T1000 (cell line): ENCODE measurements at places on chromosomes 2 and 18.

- no peak for DNase-seq
Measured at GRCh38 chr18:26702086-26702485, 153.7 kb upstream of the KCTD1 start.

- no peak for DNase-seq
Measured at GRCh38 chr2:43001787-43002468, 209.5 kb upstream of the HAAO start.

- no peak for DNase-seq
Measured at GRCh38 chr2:141911485-141912066, 219.2 kb downstream of the LRP1B start.

- DNase-seq: no peak
Measured at GRCh38 chr2:64326578-64327050, 127.3 kb upstream of the LGALSL start.

DNA sequence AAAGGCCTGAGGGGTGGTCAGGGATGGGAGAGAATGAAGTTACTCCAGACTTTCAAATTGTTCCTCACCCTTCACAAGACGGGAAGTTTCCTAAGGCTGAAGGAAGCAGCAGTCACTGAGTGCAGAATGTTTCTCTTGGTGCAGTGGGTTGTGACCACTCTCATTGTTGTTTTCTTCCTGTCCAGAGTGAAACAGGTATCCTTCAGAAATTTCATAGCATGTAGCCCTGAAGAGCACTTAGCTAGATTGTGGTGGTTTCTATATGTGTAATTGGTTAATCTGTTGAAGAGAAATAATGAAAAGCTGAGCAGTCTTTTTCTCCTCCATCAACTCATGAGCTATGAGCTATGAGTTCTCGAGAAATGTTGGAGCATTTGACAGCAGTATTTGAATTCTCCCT is 96.8 kb downstream of the GPD2 start:
- no peak for DNase-seq

- DNase-seq: no peak
Measured at GRCh38 chr2:22854588-22854987, 530.4 kb upstream of the KLHL29 start.

GRCh38 chr2:105834931-105835330 is 90.2 kb downstream of the NCK2 start:
- DNase-seq: no peak

GRCh38 chr2:212626371-212626918 is 87.8 kb upstream of the ERBB4 start:
- DNase-seq: no peak

GRCh38 chr2:184834699-184835397 is 236.5 kb downstream of the ZNF804A start:
- no peak for DNase-seq

DNA sequence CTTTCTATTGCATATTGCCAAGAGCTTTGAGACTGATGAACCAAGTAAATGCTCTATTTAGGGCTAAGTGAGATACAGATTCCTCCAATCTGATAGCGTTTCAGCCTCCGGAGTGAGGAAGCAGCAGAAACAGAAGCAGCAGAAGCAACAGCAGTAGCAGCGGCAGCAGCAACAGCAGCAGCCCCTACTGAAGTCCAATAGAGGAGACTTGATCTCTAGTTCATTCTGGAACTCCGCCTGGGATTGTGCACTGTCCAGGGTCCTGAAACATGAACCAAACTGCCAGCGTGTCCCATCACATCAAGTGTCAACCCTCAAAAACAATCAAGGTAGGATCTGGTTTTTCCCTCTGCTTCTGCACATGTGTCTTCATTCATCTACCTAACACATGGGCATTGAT is at the start of gene DPP10:
Gene DPP10 (plus strand): TSS at position 132 of the 400 bp plus-strand sequence.
- no peak for DNase-seq

GRCh38 chr2:188238386-188238785 is 53.3 kb upstream of the GULP1 start:
- DNase-seq: no peak

- DNase-seq: no peak
Measured at GRCh38 chr2:203030991-203031390, 16.3 kb downstream of the NBEAL1 start.

- DNase-seq: no peak
Measured at GRCh38 chr18:67219821-67220220, 296.7 kb downstream of the DSEL start.

GRCh38 chr2:85920810-85921545 is 32.2 kb upstream of the ST3GAL5 start:
- no peak for DNase-seq

- DNase-seq: no peak
Measured at GRCh38 chr2:78540255-78540654, 485.2 kb upstream of the REG3G start.

- DNase-seq: no peak
Measured at GRCh38 chr2:173136599-173136998, 61.0 kb downstream of the MAP3K20 start.

GRCh38 chr18:65422544-65423136 is 328.2 kb upstream of the CDH7 start:
- DNase-seq: no peak

DNA sequence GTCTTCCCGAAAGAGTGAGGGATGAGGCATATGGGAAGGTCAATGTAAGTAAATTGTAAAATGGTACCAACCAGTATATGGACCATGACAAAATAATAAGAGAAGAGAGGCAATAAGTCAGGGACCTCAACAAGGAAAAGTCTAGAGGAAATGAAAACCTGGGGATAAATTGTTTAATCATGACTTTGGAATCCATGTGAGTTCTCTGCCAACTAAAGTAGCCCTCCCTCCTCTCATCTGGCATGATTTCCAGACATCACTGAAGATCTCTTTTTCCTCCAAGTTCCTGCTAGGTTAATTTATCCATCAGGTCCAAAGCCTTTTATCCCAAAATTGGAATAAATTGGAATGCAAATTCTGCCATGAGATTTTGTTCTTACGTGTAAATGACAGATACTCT is 417.9 kb downstream of the NRXN1 start:
- no peak for DNase-seq

GRCh38 chr2:62741954-62742722 is 36.6 kb downstream of the EHBP1 start:
- no peak for DNase-seq

GRCh38 chr18:76578571-76579300 is 83.7 kb upstream of the ZNF516 start:
- no peak for DNase-seq

- DNase-seq: no peak
Measured at GRCh38 chr2:181309586-181309985, 147.6 kb upstream of the ITGA4 start.

GRCh38 chr18:57077005-57077765 is 69.7 kb upstream of the BOD1L2 start:
- no peak for DNase-seq

DNA sequence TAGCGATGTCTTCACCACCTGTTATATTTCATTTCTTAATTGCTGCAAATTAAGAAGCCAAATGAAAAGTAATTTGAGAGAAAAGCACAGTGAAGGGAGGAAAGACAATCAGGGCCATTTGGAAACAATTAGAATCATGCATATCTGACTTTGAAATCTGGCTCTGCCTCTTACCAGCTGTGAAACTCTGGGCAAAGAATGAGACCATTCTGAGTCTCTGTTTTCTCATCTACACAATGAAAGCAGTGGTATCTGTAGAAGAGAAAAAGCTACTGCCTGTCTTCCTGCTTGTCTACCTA is 334.5 kb upstream of the CYRIA start:
- DNase-seq: no peak

DNA sequence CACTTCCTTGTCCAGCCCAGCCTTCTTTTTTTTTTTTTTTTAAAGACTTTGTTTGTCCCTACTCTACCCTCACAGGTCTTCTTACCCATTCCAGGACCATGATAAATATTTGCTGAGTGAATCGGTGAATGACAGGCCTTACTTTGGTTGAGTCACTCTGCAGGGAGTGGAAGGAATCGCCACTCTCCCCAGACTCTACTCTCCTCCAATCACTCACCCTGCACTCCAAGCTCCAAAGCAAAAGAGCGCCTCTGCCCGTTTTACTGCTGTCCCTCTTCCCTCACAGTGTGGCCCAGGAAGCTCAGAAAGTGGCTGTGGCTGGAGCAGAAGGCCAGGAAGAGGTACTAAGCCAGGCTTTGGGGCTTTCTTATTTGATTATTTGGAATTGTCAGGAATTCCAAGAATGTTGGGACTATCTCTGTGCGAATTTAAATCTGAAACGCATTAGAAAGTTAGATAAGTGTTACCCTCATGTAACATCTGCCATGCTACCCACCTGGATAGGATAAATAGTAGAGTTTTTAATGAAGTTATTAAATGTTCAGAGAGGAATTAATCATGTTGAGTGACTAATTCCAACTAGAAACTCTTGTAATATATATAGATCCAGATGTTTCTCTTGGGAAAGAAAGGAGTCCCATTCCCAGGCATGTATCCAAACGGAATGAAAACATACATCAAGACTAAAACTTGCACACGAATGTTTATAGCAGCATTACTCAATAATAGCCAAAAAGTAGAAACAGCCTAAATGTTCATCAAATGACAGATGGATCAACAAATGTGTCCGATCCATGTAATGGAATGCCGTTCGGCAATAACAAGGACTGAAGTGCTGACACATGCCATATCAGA is 43.0 kb upstream of the CHMP1B start:
- DNase-seq: peak; percentile 17

DNA sequence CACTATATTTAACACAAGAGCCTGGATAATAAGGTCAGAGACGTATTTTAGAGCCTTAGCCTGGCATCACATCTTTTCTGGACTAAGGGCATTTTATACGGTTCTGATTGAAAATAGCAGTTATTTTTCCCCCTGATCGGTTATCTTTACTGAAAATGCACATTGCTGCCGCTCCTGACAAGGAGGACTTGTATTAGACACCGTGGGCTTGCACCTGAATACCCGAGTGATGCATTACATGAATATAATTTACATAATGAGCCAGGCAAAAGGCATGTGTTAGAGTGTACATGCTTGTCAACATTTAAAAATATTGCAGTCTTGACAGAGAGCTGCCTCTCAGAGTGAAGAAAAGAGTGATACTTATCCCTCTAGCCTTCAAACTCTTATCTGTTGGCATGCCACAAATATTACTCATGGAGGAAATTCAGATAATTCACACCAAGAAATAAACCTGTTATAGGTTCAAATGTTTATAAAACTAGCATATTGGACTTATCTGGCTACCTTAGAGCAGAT is 470.5 kb upstream of the ETAA1 start:
- no peak for DNase-seq

DNA sequence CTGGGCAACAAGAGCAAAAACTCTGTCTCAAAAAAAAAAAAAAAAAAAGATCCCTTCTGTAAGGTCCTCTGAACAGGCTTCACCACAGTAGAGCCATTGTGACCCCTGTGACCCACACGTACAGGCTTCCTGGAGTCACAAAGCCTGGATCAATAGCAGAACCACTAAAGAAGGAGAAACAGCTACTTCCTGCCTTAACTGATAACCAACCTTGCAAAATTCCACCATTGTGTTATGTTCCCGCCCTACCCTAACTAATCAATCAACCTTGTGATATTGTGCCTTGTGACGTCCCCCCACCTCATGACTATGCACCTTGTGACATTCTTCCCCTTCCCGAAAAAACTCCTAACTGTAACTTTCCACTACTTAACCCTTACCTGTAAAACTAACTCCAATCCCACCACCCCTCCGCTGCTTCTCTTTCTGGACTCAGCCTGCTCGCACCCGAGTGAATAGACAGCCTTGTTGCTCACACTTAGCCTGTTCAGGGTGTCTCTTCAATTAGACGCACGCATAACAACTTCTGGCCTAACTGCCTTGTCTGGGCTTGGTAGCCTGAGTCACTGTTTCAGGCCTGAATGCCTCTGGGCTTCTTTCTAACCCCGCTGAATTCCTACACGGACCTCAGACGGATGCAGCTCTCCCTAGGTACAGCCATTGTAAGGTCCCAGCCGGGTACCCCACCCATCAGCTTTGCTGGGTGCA is 13.9 kb downstream of the SCYGR8 start:
- no peak for DNase-seq

DNA sequence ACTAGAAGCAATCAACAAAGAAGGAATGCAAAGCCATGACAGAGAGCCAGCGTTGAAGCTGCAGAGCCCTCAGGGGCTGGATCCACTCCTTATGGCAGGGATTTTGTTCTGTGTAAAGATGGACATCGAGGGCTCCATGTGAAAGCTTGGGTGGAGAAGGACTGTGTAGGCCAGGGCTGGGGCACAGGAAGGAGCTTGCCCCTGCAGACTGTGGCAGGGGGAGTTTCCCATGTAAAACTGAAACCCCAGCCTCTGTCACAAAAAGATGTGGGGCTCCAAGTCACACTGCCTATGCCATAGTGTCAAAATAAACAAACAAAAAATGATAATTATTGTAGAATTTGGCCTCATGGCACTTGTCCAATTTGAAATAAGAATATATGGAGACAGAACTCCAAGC is 408.7 kb upstream of the HS6ST1 start:
- no peak for DNase-seq
